Calu3 (cell line): ENCODE measurements at places on chromosomes 2 and 18. TPM values are rescaled to one million over a fixed set of nuclear protein-coding genes. Genes with fewer than 3 reads are reported as not detected.

- no peaks in the 10 kb centered on the region for H3K36me3 ChIP-seq
- H3K27ac ChIP-seq = no peak overlapping the region
- H3K4me1 ChIP-seq = peaks cover 29% of the 10 kb centered on the region
- no peaks in the 10 kb centered on the region for H3K27me3 ChIP-seq
- no peak overlapping the region for H3K4me3 ChIP-seq
- DNase-seq = no peak
These were observed 275.3 kb downstream of the INSIG2 start for GRCh38 chr2:118363604-118364003.

DNA sequence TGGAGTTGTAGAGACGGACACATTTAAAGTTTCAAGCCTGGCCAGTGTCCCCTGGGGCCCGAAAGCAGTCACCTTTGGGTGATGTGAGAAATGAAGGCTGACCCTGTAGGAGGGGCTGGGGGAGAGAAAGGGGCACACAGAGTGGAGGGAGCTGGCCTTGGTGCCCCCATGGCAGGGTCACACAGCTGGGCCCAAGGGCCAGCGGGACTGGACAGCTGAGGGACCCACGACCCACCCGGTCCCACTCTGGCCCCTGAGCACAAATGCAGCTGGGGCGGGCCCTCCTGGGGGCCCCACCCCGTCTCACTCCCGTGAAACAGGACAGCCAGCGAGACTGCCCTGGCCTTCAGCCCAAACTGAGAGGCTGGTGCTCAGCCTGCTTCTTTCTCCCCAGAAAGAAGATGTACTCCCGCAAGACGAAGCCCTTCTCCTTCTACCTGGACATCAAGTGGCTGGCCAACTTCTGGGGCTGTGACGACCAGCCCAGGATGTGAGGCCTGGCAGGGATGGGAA is 6.1 kb downstream of the AGXT start:
- no peak overlapping the region for H3K4me3 ChIP-seq
- peaks cover 12% of the 10 kb centered on the region for H3K36me3 ChIP-seq
- peaks cover 14% of the 10 kb centered on the region for H3K4me1 ChIP-seq
- no peak overlapping the region for H3K27ac ChIP-seq
- H3K27me3 ChIP-seq = peaks cover 21% of the 10 kb centered on the region

GRCh38 chr2:166803373-166804000 is 84.8 kb upstream of the XIRP2 start:
- DNase-seq = no peak
- H3K4me1 ChIP-seq = no peaks in the 10 kb centered on the region
- H3K27ac ChIP-seq = no peak overlapping the region
- no peaks in the 10 kb centered on the region for H3K36me3 ChIP-seq

- H3K27me3 ChIP-seq = no peaks in the 10 kb centered on the region
- DNase-seq = no peak
- H3K27ac ChIP-seq = no peak overlapping the region
- peaks cover 38% of the 10 kb centered on the region for H3K36me3 ChIP-seq
These were observed 1.8 kb upstream of the HJURP start for GRCh38 chr2:233856184-233856583.

- no peaks in the 10 kb centered on the region for H3K4me1 ChIP-seq
- H3K27ac ChIP-seq = no peak overlapping the region
- no peak overlapping the region for H3K4me3 ChIP-seq
- no peaks in the 10 kb centered on the region for H3K36me3 ChIP-seq
- no peak for DNase-seq
- no peaks in the 10 kb centered on the region for H3K27me3 ChIP-seq
These were observed 11.1 kb downstream of the DHRS9 start for GRCh38 chr2:169080250-169081069.

GRCh38 chr2:240433973-240434727 is 1.3 kb upstream of the GPC1 start:
- peak; percentile 70 for DNase-seq
- peak overlapping the region; percentile 75 for H3K4me3 ChIP-seq
- H3K4me1 ChIP-seq = peaks cover 21% of the 10 kb centered on the region
- H3K27ac ChIP-seq = peak overlapping the region; percentile 56
- H3K27me3 ChIP-seq = peaks cover 14% of the 10 kb centered on the region

DNA sequence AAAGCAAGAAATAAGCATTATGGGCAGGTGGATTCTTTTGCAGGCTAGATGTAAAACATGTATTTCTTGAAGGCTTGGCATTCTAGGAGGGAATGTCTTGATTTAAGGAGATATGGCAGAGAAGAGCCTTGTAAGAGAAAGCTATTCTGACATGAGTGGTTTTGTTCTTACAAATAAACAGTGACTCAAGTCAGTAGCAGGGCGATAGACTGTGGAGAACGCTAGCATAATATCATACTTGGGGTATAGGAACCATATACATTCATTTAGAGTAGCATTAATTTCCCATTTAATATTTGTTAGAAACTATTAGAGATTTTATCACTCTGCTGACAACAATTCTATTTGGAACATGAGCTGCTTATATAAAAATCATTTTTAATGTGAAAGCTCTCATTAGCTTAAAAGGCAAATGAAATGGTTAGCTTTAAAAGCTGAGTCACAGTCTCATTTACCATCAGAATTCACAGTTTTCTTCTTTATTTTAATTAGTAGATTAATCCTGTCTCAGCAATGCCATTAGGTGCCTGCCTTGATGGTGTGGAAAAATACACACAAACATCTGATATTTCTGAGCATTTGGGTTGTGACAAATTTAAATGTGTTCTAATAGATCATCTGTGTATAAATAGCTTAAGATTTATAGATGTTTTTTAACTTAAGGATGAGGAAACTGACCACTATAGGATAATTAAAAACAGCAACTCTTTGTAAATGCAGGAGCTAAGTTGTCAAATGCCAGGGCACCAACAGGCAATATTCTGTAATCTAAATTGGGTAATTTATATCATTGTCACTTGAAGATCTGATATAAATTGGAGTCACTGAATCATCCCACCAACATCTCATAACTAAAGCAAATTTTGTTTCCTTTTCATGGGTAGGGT is 276.7 kb downstream of the PLCL1 start:
- H3K4me1 ChIP-seq = no peaks in the 10 kb centered on the region
- H3K4me3 ChIP-seq = no peak overlapping the region
- no peaks in the 10 kb centered on the region for H3K27me3 ChIP-seq

DNA sequence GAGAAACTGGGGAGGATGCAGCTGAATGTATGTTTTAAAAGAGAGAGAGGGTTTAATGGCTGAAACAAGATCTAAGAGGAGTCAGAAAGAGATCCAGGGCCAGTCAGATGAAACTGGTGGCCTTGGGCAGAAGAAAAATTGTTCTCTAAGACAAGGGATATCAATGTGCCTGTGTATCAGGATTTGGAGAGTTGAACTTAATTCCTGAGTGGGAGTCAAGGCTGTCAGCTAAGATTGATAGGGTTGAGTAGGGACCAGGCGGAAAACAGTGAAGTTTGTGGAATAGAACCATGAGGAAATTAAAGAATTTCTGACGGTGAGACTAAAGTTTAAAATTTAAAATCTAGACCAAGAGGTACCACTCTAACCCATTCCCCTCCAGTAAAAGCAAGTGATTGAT is 199.2 kb downstream of the PARD3B start:
- no peak overlapping the region for H3K4me3 ChIP-seq
- H3K27ac ChIP-seq = no peak overlapping the region
- no peaks in the 10 kb centered on the region for H3K4me1 ChIP-seq
- DNase-seq = no peak
- H3K27me3 ChIP-seq = no peaks in the 10 kb centered on the region

DNA sequence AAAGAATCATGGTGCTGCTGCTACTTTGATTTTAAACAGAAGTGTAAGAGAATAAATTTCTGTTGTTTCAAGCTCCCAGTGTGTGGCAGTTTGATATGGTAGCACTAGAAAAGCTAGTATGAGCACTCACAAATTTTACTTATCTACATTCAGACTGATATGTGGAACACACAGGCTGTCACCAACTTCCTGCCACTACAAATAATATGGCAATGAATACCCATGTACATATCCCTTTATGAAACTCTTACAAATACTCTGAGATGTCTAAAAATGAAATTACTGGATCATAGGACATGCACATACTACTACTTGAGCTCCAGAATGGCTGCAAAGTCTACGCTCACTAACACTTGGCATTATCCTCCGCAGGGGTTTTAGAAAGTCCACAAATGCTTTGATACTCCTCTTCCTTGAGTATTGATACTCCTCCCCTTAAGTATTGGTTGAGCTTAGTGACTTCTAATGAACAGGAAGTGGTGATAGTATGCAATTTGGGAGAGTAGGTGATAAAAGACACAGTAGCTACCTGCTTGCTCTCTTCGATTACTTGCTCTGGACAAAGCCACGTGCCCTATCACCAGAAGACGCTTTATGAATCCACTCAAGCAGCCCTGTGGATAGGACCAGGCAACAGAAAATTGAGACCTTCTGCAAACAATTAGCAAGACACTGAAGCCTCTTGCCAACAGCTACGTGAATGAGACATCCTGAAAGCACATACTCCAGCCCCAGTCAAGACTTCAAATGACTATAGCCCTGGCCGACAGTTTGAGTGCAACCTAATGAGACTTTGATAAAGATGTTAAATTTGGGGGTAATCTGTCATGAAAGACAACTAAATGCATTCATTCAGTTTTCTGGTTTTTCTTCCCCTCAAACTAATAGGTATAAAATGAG is 35.4 kb downstream of the FBXO11 start:
- no peak overlapping the region for H3K27ac ChIP-seq
- no peak for DNase-seq
- H3K4me3 ChIP-seq = no peak overlapping the region
- peaks cover 31% of the 10 kb centered on the region for H3K4me1 ChIP-seq
- H3K36me3 ChIP-seq = peaks cover under 1% of the 10 kb centered on the region

DNA sequence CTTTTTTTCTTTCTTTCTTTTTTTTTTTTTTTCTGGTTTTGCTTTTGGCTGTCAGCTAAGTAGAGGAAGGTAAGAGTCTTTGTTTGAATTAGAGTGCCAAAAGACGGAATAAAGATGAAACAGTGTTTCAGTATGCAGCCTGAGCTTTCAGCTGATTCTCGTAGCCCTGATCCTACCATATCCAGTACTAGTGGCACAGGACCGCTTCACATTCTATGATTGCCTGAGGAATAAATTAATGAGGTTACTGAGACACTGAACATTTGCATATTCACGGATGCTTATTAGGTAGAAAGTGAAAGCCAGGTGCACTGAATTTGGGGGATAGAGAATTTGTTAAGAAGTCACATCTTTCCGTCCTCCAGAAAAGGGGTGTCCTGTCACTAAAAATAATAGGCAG is 421.5 kb upstream of the POU3F3 start:
- no peaks in the 10 kb centered on the region for H3K27me3 ChIP-seq
- H3K4me1 ChIP-seq = peaks cover 7% of the 10 kb centered on the region
- no peak for DNase-seq
- H3K27ac ChIP-seq = no peak overlapping the region
- H3K4me3 ChIP-seq = no peak overlapping the region

- no peak for DNase-seq
- H3K27me3 ChIP-seq = no peaks in the 10 kb centered on the region
- H3K4me1 ChIP-seq = no peaks in the 10 kb centered on the region
- H3K27ac ChIP-seq = no peak overlapping the region
- no peak overlapping the region for H3K4me3 ChIP-seq
These were observed 462.6 kb upstream of the TMEFF2 start for GRCh38 chr2:192657362-192657761.

- no peaks in the 10 kb centered on the region for H3K4me1 ChIP-seq
- no peaks in the 10 kb centered on the region for H3K27me3 ChIP-seq
- no peak for DNase-seq
These were observed 1007.0 kb upstream of the ACVR2A start for GRCh38 chr2:146837857-146838256.

DNA sequence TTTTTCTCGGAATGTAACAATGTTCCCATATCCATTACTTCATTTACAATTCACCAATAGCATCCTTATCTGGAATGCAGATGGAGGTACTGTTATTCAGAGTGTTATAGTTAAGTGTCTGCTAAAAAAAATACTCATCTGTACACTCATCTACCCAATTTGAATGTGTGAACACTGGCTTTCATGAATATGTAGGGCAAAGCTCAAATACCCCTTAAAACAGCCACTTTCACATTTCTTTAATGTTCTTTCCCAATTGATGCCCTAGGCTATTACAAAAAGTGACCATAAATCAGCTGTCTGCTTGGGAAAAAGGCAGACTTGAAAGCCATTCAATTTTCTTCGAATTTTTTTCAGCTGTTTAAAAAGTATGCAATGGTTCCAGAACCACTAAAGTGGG is 796.3 kb upstream of the FSHR start:
- DNase-seq = no peak
- H3K4me3 ChIP-seq = no peak overlapping the region
- no peaks in the 10 kb centered on the region for H3K4me1 ChIP-seq
- no peaks in the 10 kb centered on the region for H3K36me3 ChIP-seq
- H3K27ac ChIP-seq = no peak overlapping the region

GRCh38 chr2:172253190-172254052 is 150.7 kb upstream of the DLX2 start:
- H3K4me3 ChIP-seq = peak overlapping the region; percentile 22
- no peaks in the 10 kb centered on the region for H3K27me3 ChIP-seq
- peaks cover 56% of the 10 kb centered on the region for H3K4me1 ChIP-seq
- DNase-seq = peak; percentile 81
- peaks cover 6% of the 10 kb centered on the region for H3K36me3 ChIP-seq

DNA sequence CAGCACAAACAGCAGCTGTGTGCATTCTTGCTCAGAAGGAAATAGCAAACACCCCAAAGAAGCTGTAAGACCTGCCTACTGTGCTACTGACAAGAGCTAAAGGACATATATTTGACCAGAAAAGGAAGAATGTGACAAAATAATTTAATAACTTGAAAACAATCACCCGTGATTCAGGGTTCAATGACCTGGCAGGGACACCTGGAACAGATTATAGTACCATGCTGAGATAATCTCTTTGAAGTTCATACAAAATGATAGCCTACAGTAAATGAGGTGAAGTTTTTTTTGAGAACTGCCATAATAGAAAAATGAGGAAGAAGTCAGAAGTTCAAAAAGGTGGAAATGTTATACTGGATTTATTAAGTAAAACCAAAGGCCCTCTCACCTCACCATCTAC is 324.8 kb upstream of the GULP1 start:
- no peaks in the 10 kb centered on the region for H3K4me1 ChIP-seq
- no peak overlapping the region for H3K4me3 ChIP-seq
- H3K36me3 ChIP-seq = no peaks in the 10 kb centered on the region
- no peak overlapping the region for H3K27ac ChIP-seq
- H3K27me3 ChIP-seq = no peaks in the 10 kb centered on the region

Gene LYG2
- not detected in 2 replicates for total RNA-seq

Gene CLIP4
- 136 and 184 TPM in 2 replicates for total RNA-seq

Gene GPBAR1
- total RNA-seq = 1.1 and 1.5 TPM in 2 replicates

Gene HOXD9
- not detected in 2 replicates for total RNA-seq

Gene IL36RN
- 0.12 and 0.22 TPM in 2 replicates for total RNA-seq

Gene AP1S3
- total RNA-seq = 108 and 119 TPM in 2 replicates

Gene RAB17
- 33.3 and 38.3 TPM in 2 replicates for total RNA-seq

Gene DOCK10
- 7.2 and 11.9 TPM in 2 replicates for total RNA-seq
